ENCODE measurements at places on chromosomes 12 and 14. TPM values are rescaled to one million over a fixed set of nuclear protein-coding genes. Genes with fewer than 3 reads are reported as not detected.

Gene KRT82
- not detected for total RNA-seq

Gene FGD4
- total RNA-seq: 26.3 TPM

Gene PEX5
- 29.9 TPM for total RNA-seq

Gene MAGOHB
- 22.6 TPM for total RNA-seq

Gene KCNC2
- not detected for total RNA-seq

Gene MYO1H
- total RNA-seq: not detected

Gene CCDC177
- total RNA-seq: under 0.01 TPM

Gene PAH
- total RNA-seq: not detected

Gene RFX4
- total RNA-seq: not detected

Gene C12orf76
- 26.2 TPM for total RNA-seq

Gene KRT5
- 1.4 TPM for total RNA-seq

Gene ZNF605
- 7.1 TPM for total RNA-seq

Gene VWF
- 4.4 TPM for total RNA-seq

Gene PPP4R4
- total RNA-seq: 2.5 TPM

Gene OR6S1
- total RNA-seq: not detected

Gene ZDHHC22
- total RNA-seq: not detected

Gene IL22
- not detected for total RNA-seq

Gene PTPRQ
- total RNA-seq: 0.38 TPM

Gene SLC22A17
- 40.9 TPM for total RNA-seq

Gene GPX2
- not detected for total RNA-seq

Gene ASIC1
- total RNA-seq: 0.85 TPM

Gene PTHLH
- 10.2 TPM for total RNA-seq

Gene SLC38A4
- total RNA-seq: 0.28 TPM

Gene ACADS
- 5.2 TPM for total RNA-seq

Gene LMO3
- total RNA-seq: 0.56 TPM

Gene SLC7A7
- 21.4 TPM for total RNA-seq

Gene RAD9B
- total RNA-seq: 0.58 TPM

Gene GDF3
- not detected for total RNA-seq

Gene CDH24
- total RNA-seq: 10.2 TPM

Gene LRIG3
- 18.3 TPM for total RNA-seq

Gene MAP1LC3B2
- total RNA-seq: 0.28 TPM

Gene KRT3
- not detected for total RNA-seq

Gene IGF1
- total RNA-seq: 0.56 TPM

Gene KLRB1
- total RNA-seq: not detected

Gene STON2
- 0.85 TPM for total RNA-seq

Gene COX8C
- not detected for total RNA-seq

Gene ARMH4
- 5.1 TPM for total RNA-seq

Gene HOXC13
- total RNA-seq: under 0.01 TPM

Gene FAIM2
- total RNA-seq: 1.7 TPM

Gene KMT2D
- 19.7 TPM for total RNA-seq

Gene BBOF1
- 5.8 TPM for total RNA-seq

Gene C12orf54
- not detected for total RNA-seq

Gene TMEM19
- 45.9 TPM for total RNA-seq

Gene CRIP2
- total RNA-seq: 35.2 TPM

Gene KRT78
- not detected for total RNA-seq

Gene SNW1
- 43.7 TPM for total RNA-seq

Gene RDH16
- under 0.01 TPM for total RNA-seq

Gene OVCH1
- under 0.01 TPM for total RNA-seq

Gene BCAT1
- total RNA-seq: 186 TPM

Gene SERPINA9
- total RNA-seq: 0.28 TPM

Gene CD69
- not detected for total RNA-seq

Gene FLVCR2
- 7.9 TPM for total RNA-seq

Gene TSPAN8
- total RNA-seq: 15.2 TPM

Gene ABCB9
- total RNA-seq: 13.8 TPM

Gene FGF23
- under 0.01 TPM for total RNA-seq

Gene ACOT6
- not detected for total RNA-seq

Gene JPH4
- total RNA-seq: not detected

Gene PIWIL1
- not detected for total RNA-seq

Gene RGS6
- total RNA-seq: not detected
